Fibroblast of lung (primary cell): ENCODE measurements at places on chromosomes 16 and 17. TPM values are rescaled to one million over a fixed set of nuclear protein-coding genes. Genes with fewer than 3 reads are reported as not detected.

DNA sequence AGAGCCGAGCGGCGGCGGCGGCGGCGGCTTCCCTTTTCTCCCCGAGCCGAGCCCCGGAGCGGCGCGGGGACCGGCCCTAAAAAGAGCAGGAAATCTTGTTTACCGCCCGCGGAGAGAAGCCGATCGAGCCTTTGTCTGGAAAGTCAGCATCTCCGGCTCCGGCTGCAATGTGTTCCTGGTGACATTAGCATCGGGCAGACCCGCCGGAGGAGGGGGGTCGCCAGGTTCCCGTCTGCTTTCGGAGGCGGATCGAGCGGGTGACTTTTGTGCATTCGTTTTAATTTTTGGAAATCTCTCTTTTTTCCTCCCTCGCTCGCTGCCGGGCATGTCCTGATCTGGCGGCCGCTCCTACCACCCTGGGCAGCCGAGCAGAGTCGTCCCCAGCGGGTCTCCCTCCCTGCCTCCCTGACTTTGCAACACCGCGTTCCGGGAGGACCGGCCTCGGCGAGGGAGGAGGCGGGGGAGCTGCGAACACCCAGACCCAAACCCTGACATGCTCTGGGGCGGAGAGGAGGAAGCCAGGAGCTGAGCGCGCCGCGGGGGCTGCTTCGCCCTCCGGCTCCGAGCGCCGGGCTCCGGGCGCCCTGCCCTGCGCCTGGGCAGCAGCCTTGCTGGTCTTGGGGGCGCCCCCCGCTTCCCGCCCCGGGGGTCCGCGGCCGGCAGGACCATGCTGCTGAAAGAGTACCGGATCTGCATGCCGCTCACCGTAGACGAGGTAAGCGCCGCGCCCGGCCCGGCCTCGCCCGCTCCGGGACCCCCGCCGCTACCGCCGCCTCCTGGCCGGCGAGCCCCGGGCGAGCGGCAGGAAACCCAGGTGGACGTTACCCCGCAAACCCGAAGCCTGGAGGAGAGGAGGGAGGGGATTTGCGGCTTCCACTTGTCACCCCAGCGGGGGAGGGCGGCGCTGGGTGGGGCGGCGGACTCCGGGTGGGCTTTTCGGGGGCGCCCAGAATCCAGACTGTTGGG, 690 bp downstream of the PITPNC1 start:
- DNase-seq = peak; percentile 51

The PRR29 gene
- polyA plus RNA-seq = 0.02 and 0.19 TPM in 2 replicates

GRCh38 chr17:1091900-1092299, 87.9 kb downstream of the ABR start:
- no peak for DNase-seq

GRCh38 chr16:85306071-85306792, 194.0 kb upstream of the CIBAR2 start:
- DNase-seq = peak; percentile 72

GRCh38 chr17:50893183-50893993, 27.2 kb upstream of the TOB1 start:
- peak; percentile 94 for DNase-seq
